ENCODE measurements at places on chromosomes 11 and 22.

DNA sequence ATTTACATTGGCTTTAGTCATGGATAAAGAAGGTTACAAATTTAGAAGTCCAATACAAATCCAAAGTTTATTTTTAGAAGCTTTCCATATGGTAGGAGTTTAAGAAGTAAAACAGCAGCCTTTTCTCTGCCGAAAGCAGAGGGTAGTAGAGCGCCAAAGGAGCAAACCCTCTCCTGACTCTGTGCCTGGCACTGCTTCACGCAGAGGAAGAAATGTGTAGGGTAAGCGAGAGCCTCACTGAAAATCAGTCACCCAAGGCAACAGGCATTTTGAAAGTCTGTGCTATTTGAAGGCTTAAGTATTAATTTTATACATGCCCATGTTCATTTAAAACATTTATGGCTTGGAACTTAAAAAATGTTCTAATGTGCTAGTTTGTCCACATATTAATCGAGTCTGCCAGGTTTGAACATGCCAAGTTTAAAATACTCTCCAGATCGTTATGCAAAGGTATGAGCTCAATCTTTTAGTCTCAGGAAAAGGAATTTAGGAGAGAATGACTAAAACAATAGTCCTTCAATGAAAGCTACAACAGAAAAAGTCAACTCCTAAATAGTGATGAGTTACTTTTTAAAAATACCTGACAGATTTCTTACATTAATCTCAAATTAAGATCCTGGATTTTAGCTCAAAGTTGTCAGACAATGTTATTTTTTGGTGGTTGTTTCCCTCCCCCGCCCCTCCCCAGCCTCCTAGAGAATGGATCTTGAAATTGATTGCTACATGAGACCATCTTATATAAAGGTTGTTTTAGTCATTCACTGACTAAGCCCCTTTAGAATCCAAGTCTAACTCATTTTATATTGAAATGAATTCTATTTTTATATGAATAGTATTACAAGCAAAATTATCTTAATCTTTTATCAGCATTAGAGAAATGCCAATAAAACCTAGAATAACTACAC is 38.7 kb downstream of the MRTFA start:
- no peak for DNase-seq

- no peak for DNase-seq
These were observed 58.5 kb downstream of the IGLL5 start for GRCh38 chr22:22946131-22946530.

DNA sequence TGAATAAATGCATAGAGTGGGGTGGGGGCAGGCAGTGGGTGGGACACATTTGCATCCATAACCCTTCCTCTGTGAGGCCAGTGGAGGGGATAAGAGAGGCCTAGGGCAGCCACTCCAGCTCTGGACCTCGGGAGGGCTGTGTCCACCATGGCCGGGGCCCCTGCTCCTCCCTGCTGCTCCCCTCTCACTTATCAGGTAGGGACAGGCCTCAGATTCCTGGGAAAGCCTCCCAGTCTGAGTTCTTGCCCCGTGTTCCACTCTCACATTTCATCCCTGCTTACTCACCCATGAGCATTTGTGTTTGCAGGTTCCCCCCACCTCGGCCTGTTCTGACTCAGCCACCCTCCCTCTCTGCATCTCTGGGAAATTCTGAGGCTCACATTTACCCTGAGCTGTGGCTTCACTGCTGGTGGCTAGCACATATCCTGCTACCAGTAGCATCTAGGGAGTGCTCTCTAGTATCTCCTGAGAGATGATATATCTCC is 128.7 kb upstream of the TOP3B start:
- no peak for DNase-seq

GRCh38 chr11:15406851-15407351 is 292.2 kb downstream of the INSC start:
- DNase-seq, result no peak

DNA sequence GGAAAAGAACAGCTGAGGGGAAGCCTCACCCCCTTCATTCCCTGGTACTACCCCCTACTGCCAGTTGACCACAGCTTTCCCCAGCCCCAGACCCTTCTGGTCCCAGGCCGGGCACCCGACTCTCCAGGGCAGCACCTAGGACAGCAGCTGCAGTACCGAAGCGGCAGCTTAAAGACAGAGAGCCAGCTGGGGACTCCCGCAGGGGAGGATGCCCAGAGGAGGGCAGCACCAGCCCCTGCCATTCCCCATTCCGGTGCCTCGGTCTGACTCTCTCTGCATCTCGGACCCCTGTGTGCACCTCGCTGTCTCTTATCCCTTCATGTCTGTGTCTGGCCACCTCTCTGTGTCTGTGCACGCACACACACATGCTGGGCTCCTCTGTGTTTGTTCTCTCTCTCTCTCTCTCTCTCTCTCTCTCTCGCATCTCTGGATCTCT is 9.4 kb downstream of the IGSF9B start:
- DNase-seq, result no peak

DNA sequence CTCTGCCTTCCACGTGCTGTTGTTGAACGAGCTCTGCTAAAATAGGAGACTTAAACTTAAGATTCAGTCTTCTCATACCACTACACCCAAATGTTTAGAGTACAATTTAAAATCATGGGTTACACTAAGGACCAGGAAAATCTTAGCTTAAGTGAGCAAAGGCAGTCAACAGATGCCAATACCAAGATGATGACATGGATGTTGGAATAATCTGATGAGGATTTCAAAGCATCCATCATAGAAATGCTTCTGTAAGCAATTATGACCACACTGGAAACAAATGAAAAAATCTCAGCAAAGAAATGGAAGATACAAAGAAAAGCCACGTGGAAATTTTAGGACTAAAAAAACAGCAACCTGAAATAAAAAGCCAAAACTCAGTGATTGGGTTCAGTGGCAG is 109.8 kb downstream of the ATXN10 start:
- no peak for DNase-seq

- DNase-seq, result no peak
These were observed 75.5 kb downstream of the KCNC1 start for GRCh38 chr11:17810041-17810440.

GRCh38 chr11:10778217-10778970 is 27.3 kb downstream of the CTR9 start:
- DNase-seq, result no peak

DNA sequence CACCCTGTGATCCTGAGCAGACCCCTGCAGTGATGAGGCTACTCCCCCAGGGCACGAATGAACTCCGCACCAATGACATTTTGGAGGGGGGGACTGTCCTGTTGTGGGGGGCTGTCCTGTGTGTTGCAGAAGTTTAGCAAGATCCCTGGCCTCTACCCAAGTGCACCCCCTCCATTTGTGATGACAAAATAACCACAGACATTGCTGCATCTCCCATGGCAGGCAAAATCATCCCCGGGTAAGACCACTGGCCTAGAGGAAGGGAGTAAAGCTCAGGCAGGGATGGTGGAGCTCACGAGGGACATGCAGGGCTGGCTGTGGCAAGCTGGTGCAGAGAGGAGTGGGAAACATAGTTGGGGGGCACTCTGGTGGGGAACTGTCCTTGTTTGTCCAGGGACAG is 40.6 kb downstream of the NECTIN1 start:
- no peak for DNase-seq

GRCh38 chr11:17528181-17528691 is 16.0 kb downstream of the USH1C start:
- DNase-seq, result peak; percentile 17

GRCh38 chr11:6225896-6226295 is 8.5 kb downstream of the FHIP1B start:
- no peak for DNase-seq

DNA sequence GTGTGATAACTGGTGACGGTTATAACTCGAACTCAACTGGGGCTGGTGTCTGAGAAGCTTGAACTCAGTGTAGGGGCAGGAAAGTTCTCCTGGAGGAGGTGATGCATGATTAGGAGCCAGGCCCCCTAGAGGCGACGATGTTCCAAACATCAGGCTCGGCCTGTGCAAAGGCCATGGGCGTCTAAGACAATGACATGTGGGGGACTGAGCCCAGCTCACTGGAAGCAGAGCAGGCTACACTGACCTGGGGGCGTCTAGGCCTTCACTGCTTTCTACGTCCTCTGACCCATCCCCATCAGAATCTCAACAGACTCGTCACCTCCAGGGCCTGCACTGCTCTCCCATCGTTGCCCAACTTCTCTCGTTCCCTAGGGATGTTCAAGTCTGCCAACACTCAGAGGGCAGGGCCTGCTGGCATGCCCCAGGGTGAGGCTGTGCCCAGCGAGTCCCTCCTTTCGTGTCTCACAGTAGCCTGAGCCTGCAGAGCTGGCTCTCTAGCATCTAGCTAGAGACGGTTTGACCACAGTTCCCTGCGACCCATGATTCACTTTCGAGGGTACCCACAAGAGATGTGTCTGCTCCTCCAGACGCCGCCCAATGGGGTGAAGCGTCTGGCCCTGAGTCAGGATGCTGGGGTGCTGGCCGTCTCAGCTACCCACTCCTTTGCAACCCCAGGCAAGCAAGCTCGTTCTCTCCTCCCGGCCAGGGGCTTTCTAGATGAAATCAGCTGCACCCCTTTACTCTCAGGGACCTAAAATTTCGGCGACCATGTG is 1.1 kb upstream of the ATG16L2 start:
- DNase-seq, result peak; percentile 35

GRCh38 chr11:63795066-63795465 is 18.2 kb upstream of the SPINDOC start:
- DNase-seq, result no peak

DNA sequence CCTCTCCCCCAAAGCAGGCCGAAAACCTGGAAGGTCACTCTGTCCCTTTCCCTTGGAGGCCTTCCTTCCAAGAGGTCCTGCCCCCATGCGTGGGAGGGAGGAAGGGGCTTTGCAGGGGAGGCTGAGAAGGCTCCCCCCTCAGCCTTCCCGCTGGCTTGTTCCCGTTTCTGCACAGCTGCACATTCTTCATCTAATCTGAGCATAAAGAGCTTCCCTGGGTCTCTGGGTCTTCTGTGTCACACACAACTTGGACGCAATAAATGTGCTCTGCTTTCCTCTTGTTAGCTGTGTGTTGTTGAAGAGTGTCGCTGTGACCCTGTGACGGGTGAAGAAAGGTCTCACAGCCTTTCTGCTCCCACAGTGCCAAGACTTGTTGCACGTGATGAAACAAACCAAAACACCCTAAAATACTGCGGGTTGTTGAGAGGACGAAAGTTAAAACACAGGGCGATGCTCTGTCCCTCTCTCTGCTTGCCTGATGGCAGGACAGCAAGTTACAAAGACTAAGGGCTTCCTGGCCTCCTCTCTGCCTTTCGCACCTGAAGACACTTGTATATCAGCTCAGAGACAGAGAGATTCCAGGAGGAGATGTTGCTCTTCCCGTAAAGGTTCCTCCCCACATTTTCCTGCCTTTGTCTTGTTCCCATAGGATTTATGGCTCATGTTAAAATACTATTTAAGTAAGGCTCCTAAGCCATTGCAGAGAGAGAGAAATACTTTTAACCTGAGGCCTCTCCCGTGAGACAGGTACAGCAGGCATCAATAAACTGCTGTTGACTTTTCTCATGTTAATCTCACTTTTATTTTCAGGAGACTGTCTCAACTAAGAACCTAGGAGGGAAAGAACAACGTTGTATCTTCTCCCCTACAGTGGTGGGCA is 15.4 kb upstream of the IFITM3 start:
- DNase-seq, result no peak

DNA sequence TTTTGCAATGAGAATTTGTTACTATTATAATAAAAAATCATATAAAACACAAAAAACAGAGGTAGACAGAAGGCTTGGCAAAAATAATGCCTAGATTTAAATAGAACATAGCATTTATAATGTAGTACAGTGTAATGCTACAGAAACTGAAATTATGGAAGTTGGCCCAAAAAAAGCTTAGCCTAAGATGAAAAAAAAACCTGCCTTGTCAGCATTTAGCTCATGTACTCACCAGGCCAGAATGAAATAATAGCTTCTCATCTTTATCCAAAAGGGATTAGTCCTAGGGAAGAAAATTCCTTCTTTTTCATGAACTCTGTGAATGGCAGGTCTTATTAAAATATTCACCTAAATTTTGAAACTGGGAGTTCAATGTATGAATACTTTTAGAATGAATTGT is 951.1 kb downstream of the LRRC4C start:
- no peak for DNase-seq

DNA sequence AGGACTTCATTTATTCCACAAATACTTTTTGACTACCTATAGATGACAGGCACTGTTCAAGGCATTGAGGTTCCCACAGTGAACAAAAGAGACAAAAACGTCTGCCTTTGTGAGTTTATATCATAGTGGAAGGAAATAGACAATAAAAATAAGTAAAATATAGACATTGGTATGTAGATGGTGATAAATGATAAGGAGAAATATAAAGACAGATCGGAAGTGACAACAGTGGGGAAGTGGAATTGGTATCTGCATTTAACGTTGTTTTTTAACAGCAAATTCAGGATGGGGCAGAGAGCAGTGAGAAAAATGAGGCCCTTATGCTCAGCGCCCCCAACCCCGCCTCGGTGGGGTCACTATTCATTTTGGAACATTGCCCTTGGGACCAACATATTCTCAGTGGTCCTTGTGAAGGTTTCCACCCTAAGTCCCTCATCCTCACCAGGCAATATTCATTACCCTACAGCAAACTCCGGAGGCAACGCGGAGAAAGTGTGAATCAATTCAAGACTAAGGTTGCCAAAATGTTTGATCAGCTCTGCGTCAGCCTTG is 627 bp upstream of the PEX26 start:
- no peak for DNase-seq

GRCh38 chr11:77197626-77198320 is 69.7 kb downstream of the MYO7A start:
- no peak for DNase-seq

DNA sequence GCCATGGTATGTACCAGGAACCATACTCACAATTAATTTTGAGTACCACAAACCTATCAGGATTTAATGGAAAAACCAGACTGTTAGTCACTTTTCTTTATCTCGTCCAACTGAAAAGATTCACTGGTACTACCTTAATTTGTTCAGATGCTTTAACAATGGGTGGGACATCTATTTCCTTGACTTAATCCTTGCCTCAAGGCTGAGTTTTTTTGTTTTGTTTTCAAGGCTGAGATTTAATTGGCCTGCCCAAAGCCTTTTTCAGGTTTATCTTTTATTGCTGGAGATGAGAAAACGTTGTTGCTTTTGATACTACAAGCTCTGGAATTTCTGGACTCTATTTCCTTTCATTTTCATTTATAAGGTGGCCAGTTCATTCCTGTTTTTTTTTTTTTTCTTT is 50.4 kb downstream of the NELL1 start:
- DNase-seq, result no peak

GRCh38 chr11:63914896-63915691 is 1.9 kb downstream of the RCOR2 start:
- DNase-seq, result no peak

- DNase-seq, result no peak
These were observed 14.8 kb upstream of the TMEM216 start for GRCh38 chr11:61377461-61378160.

Measured in activated naive CD8-positive, alpha-beta T cell treated with anti-CD3 and anti-CD28 coated beads, Interleukin-2, amount 50 U/mL, for 16 hours (primary cell).